ENCODE measurements at places on chromosomes 2 and 18.

DNA sequence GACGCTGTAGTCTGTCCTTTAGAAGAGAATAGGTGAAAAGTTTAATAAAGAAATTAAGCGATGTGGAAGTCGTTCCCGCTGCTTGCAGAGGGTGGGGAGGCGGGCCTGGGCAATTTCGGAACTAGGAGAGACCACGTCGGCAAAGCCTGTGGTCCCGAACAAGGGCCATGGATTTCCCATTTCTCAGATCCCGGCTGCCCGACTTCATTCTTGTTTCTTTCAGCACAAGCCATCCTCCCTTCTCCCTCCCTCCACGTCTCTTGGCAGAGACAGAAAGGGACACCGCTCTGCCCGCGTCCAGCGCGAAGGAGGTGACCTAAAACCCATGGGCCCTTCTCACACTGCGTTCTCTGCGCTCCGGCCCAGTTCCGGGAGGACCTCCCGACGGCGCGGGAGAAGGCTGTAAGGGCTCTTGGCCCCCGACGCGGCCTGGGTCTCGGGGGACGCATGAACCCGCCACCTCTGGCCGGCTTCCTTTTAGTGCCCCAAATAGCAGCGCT is 2.2 kb upstream of the BCL2L11 start:
- DNase-seq = no peak

- no peak for DNase-seq
Observed at GRCh38 chr18:3653263-3653850, 203.4 kb downstream of the TGIF1 start.

- no peak for DNase-seq
Observed at GRCh38 chr18:65239787-65240186, 511.0 kb upstream of the CDH7 start.

DNA sequence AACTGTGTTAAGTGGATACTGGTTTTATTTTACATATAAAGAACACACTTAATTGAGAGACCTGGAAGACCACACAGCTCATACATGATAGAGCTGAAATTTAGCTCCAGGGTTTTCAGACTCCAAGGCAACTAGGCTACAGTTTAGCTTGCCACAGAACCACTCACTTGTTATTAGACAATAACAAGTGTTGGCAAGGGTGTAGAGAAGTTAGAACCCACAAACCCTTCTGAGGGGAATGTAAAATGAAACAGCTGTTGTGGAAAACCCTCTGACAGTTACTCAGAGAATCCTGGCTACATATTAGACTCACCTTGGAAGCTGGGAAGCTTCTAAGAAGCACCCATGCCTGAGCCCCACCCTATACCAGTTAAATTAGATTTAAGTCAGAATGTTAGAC is 75.3 kb downstream of the MAP3K20 start:
- no peak for DNase-seq

GRCh38 chr18:38413193-38413592 is 847.6 kb upstream of the CELF4 start:
- DNase-seq = no peak

GRCh38 chr2:198339116-198339515 is 534.7 kb downstream of the PLCL1 start:
- no peak for DNase-seq

- no peak for DNase-seq
Observed at GRCh38 chr2:98914713-98915580, 21.1 kb downstream of the CRACDL start.

GRCh38 chr2:133393895-133394294 is 174.4 kb downstream of the NCKAP5 start:
- DNase-seq = no peak

GRCh38 chr2:60507211-60507965 is 46.1 kb downstream of the BCL11A start:
- DNase-seq = no peak

GRCh38 chr2:60213865-60214625 is 339.4 kb downstream of the BCL11A start:
- no peak for DNase-seq

DNA sequence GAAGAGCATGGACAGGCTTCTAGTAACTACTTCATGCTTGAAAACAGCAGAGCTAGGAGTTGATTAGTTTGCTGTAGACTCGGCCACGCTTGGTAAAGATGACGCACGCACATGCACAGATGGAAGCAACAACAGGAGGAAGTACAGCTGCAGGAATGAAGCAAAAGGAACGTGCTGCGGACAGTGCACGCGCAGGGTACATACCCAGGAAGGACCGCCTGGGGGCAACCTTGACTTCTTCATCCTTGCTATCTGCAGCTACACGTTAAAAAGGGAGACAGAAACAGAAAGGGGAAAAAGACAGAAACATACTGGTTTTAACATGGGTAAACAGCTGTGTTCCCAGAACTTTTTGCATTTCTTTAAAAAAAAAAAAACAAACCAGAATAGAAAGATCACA is 17.7 kb downstream of the SLC66A2 start:
- no peak for DNase-seq

GRCh38 chr18:33532978-33533377 is 45.0 kb upstream of the ASXL3 start:
- DNase-seq = no peak

DNA sequence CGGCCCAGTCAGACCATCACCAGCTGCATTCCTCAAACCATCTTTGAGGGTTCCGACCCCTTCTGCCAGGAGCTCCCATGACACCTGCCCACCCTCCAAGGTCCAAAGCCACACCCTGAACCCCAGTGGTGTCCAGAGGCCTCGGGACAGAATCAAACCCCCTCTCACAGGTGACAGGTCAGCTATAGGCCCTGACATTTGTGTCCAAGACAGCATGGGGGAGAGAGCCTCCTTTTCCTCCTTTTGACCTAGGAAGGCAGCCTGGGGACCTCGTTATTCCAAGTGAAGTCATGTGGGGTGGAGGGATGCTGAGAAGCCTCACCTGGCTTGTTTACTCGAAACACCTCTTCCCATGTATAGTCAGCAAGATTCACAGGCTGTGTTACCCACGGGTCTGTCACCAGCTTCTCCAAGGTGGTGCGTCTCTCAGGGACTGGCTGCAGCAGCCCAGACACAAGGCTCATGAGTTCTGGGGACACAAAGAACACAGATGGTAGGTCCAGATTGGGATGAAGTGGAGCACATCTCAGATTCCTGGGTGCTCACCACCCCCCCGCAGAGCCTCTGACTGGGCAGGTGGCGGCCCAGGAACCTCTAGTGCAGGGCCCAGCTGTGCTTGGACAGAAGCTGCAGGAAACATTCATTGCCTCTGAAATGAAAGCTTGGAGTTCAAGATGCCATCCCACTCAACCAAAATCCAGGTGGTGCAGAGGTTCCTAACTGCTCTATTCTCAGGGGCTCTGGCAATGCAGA is 5.1 kb upstream of the MTERF4 start:
- no peak for DNase-seq

DNA sequence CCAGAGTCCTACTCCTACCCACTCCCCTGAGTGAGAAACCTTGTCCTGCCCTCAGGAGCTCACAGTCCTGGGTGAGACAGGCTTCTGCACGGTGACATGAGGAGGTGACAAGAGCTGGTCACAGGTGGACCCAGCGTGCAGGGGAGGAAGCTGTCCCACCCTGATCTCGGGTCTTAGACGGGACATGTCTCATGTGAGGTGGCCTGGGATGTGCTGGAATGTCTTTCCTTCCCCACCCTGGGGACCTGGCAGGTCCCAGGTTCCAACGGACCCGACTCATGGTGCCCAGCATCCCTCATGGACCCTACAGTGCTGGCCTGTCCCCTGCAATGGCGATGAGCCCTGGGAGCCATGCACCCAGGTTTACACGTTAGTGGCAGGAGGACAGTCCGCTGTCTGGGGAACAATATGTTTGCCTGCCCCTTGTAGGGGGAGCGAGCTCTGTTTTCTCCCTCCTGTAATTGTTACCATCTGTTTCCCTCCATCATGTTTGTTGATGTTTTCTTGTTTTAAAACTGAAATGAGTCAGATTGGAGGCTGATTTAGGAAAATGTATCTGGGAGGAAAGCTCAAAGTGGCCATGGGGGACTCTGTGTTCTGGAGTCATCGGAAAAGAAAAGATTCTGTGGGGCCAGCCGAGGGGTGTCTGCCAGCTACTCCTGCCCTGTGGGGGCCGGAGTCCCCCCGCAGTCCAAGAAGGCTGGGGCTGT is 238.1 kb downstream of the KLHL29 start:
- no peak for DNase-seq

DNA sequence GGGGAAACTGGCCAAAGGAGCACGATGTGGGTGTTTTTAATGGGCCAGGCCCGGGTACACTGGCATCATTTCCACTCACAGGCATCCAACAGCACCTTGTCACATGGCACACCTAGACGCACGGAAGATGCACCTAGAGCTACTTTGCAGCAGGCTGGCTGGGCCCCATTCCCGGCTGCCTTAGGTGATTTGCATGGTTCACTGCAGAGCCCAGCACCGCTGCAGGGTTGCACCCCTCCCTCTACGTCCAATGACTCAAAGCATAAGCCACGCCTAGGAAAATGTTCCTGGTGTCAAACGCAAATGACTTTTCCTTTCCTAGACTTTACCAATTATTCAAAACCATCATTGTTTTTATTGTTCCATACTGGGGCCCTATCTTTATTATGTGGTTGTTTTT is 222.9 kb downstream of the EIPR1 start:
- no peak for DNase-seq

DNA sequence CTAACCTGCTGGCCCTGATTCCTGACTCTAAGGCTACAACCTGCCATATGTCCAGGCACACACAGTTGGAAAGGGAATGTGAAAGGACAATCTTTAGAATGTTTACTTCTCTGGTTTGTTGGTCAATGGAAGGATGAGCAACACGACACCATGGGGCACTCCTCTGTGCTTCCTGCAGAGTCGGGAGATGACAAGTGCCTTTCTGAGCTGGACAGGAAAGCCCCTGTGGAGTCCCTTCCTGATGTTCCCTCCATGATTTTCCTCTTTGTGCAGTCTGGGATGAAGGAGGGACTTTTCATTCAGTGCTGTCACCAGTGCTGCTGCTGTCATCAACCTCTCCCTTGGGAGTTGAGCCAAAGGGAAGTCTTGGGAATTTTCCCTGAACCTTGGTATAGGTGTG is 22.6 kb upstream of the SERPINB7 start:
- no peak for DNase-seq

GRCh38 chr2:72924353-72925240 is 7.3 kb downstream of the EMX1 start:
- DNase-seq = no peak

DNA sequence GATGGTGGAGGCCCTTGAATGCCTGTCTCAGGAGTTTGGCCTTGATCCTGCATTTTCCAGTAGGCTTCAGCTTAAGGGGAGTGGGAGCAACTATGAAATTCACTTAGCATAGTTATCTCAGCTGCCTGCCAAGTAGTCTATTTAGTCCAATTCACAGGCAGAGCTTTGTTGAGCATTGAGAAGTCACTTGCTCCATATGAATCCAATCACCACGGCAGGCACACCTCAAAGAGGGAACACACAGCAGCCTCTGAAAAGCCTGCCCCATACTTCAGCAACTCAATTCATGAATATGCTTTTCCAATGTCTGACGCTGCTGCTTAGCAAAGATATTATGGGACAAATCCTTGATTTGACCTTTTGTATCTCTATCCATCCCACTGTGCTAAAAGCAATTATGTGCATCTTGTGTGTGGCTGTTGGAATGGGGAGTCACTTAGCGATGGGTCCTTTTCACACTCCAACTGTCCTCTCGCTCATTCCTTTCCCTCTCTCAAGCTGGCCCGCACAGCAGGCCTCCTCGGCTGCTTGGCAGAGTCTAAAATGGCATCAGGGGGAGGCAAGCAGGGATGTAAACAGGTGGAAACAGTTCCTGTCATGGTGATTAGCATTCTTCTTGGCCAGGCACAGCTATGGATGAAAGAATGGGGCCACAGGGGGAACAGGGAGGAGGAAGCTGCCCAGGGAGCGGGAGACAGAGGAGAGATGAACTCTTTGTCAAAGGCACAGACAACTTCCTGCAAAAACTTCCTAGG is 56.0 kb upstream of the LRPPRC start:
- DNase-seq = no peak

Data from stimulated activated CD8-positive, alpha-beta memory T cell treated with anti-CD3 and anti-CD28 coated beads, Interleukin-4, amount 100 ng/mL, for 24 hours (primary cell).